Activated CD8-positive, alpha-beta memory T cell treated with anti-CD3 and anti-CD28 coated beads for 4 hours (primary cell): ENCODE measurements at places on chromosomes 11 and 22.

- DNase-seq: no peak
Observed at GRCh38 chr11:40285558-40285957, 1173.9 kb downstream of the LRRC4C start.

DNA sequence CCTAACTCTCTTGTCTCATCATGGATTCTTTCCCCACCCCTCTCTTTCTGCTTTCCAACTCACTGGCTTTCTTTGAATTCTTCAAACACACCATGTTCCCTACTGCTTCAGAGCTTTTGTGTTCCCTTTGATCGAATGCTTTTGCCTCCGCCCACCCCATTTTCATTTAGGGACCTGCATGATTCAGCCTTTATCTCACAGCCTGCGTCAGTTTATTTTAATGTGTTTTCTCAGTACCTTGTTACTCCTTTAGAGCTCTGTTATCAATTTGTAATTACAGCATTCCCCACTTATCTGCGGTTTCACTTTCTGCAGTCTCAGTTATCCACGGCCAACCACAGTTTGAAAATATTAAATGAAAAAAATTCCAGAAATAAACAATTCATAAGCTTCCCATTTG lies 451.3 kb downstream of the METTL15 start:
- no peak for DNase-seq

DNA sequence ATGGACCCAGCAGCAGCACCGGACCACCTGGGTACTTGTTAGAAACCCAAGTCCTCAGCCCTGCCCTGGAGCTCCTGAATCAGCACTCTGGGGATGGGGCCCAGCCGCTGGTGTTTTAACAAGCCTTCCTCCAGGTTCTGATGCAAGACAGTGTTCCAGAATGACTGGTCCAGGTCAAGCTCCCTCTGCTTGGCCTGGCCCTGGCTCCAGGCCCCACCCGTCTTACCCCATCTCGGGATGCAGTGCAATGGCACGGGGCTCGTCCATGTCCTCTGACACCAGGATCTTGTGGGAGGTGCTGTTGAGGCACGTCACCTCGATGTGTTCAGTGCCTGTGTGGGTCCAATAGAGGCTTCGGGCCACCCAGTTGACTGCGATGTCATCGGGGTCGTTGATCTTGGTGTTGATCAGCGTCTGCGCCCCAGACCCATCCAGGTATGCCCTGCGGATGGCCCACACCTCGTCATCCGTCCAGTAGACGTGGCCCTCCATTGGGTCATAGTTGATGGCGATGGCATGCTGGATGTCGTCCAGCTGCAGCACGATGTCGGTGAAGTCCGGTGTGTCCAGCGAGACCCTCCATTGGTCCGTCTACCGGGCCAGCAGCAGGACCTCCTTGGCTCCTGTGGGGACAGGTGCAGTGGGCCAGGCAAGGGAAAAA lies 140.3 kb downstream of the CRYBB2 start:
- DNase-seq: no peak

DNA sequence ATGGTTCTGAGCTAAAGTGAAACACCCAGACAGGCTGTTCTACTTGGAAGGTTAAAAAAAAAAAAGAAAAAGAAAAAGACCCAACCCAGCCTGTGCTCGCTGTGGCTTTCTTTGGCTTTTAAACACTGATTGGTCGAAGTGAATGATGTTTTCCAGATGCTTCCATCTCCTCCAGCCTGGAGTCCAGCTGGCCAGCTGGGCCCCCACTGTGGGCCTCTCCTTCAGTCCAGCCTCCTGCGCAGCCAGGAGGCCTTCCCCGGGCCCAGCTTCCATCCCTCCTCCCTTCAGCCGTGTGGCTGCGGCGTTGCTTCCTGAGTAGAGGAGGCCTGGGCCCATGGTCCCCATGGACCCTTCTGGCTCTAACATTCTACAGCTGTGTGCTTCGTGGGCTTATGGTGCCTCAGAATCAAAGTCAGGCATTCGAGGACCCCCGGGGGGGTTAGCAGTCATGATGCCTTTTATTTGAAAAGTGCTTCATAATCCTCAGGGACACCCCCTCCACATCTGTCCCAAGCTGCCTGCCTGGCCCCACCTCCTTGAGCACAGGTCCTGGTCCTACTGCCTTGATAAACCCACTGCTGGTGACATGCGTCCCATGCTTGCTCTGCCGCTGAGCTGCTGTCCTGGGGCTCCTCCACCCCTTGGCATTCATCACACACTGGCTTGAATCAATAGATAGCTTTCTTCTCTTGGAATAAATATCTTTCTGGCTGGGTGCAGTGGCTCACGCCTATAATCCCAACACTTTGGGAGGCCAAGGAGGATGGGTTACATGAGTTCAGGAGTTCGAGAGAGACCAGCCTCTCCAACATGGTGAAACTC lies 42.2 kb upstream of the FBLN1 start:
- DNase-seq: no peak

GRCh38 chr22:30947173-30947815 lies 21.3 kb downstream of the MORC2 start:
- no peak for DNase-seq

- no peak for DNase-seq
Observed at GRCh38 chr22:40113696-40114095, 64.0 kb upstream of the TNRC6B start.

- no peak for DNase-seq
Observed at GRCh38 chr11:93652161-93652597, 9.3 kb upstream of the CEP295 start.

GRCh38 chr11:2989006-2989405 lies 3.1 kb downstream of the NAP1L4 start:
- DNase-seq: no peak

DNA sequence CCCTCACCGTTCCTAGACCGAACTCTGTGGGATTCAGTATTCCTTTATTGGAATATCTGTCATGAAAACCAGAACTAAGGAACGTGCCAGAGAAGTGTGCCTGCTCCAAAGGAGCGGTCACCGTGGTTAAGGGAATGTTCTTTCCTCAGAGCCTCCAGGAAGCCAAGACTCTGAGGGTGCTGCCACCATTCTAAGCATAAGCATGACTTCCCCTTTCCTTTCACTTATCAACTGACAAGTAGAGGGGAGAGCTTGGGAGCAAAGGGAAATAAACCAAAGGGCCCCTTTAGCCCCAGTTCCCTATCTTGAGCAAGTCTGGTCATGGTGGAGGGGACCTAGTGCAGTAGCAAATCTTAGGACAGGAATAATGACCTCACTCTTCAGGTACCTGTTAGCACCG lies 26.8 kb downstream of the CTR9 start:
- no peak for DNase-seq

GRCh38 chr11:124880290-124880611 lies 15.0 kb downstream of the ROBO3 start:
- DNase-seq: no peak

DNA sequence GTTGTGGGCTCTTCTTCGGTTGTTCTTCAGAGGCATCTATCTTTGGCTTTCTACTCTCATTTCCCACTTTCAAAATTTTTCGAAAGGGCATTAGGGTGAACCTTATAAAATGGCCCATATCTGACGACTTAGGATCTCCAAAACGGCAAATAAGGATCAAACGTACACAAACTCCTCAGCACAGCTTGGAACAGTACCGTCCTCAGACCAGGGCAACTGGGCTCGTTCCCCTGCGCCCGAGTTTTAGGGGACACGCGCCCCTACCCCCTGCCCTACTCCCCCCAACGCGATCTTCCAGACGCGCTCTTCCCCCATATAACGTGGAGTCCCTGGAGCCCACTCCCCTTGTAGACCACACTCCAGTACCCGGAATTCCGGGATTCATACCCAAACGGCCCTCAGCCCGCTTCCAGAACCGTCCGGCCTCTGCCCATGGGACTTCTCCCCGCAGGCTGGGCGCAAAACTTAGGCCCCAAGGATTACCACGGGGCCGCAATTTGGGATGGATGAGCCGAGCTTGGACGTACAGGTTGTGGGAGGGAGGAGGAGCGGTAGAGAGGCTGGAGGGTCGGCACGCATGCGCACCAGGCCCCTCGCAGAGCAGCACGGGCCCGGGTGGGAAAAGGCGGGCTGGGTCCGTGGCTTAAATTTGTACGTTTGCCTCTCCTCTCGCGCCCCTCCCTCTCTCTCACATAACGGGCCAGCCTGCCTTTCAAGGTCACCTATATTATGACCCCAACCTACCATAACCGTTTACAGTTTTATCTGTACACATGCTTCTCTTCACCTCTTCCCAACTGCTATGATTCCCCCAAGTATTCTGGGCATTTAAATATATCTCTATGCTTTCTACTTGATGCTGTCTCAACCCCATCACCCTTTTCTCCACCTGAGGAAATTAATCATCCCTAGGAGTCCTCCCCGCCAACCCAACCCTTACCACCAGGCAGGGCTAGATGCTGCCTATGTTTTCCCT lies 3.4 kb downstream of the CCDC89 start:
- DNase-seq: peak; percentile 41

DNA sequence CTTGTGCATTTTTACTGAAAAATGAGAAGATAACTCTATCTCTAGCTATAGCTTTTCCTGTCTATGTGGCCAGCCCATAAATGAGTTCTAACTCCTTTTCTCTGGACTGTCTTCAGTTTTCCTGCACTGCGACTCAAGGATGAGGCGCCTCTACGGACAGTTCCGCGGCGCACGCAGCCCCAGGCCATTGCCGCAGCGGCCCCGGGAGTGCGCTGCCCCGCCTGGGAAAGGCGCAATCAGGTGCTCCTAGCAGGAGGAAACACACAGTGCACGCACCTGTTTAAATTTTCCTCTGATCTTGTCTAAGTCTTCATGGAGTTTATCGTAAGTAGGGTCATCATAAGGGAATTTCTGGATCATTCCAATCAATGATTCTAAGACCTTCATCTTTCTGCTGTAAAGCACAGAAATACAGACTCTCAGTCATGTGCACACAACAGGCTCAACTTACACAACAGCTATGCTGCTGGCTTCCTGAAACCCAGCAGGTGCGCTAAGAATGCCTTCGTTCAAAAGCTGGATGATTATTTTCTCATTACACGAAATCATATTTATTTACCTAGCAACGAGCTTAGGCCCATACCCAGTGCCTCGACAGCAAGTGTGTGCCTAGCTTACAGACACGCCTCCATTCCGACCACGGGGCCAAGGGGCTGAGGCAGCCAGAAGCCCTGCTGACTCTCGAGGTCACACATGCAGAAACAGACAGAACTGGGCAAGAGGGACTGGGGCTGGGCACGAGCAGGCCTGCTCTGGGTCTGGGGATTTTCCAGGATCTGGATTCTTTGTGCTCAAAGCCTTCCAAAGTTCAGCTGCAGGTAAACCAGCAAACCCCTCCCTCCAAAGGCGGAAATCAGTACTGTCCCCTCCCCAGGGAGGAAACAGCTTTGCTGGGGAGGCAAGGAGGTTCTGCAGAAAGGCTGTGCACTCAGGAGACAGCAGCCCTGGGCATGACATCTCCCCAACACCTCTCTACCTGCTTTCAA lies 7.2 kb downstream of the LTO1 start:
- DNase-seq: no peak

- no peak for DNase-seq
Observed at GRCh38 chr11:97237151-97237550, 847.3 kb downstream of the JRKL start.

DNA sequence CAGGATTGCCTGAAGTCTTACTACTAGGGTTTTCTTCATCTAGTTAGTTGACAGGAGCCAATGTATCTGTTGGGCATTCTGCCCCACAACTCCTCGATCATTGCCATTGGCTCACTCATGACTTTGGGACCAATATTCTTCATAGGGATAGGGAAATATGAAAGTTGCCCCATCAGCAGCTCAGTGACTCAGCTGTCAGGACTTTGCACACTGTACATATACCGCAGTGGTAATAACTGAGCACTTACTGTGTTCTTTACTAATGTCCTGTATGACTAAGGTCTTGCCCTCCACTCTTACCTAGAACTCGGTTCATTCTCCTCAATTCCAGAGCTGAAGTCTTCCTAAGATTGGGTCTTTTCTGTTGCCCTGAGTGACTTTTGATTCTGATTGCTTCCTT lies 46.8 kb upstream of the PGR start:
- no peak for DNase-seq

- DNase-seq: no peak
Observed at GRCh38 chr11:86183694-86184093, 60.9 kb upstream of the EED start.

DNA sequence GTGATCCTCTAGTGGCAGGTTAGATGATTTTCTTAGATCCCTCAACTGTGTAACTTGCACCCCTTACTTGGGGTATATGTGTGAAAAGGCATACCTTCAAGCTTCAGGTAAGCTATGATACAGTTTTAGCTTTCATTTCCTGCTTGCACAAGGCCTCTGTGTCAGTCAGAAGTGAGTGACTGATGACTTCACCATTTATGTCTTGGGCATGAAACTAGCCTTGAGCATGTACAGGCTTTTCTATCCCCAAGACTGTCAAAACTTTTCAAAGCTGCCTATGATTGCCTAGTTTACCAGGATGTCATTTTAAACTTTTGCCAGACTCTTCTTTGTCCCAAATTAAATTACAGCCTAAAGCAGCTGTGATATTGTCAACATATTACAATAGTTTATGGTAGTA lies 286.1 kb upstream of the CNTN5 start:
- no peak for DNase-seq

GRCh38 chr11:57873196-57873911 lies 111.8 kb downstream of the CTNND1 start:
- no peak for DNase-seq

DNA sequence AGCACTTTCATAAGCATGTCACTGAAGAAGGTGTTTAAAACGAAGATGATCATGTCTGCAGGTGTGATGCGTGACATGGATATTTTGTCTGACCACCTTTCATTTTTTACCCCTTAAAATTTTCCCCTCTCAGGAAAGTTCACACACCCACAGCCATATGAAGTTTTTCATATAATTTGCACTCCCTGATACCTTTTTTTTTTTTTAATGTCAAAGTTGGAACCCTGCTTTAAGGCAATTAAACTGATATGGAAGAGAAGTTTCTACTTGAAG lies 104.6 kb downstream of the ATXN10 start:
- DNase-seq: no peak

- no peak for DNase-seq
Observed at GRCh38 chr11:34620820-34621792, at the start of gene EHF. TSS of gene EHF (plus strand) at chr11:34621093. CDS start at chr11:34642631, 21,538 bp downstream.
